ENCODE measurements at places on chromosomes 3 and 15.

GRCh38 chr15:89948796-89949195 is 36.0 kb upstream of the ARPIN start:
- no peak for DNase-seq

DNA sequence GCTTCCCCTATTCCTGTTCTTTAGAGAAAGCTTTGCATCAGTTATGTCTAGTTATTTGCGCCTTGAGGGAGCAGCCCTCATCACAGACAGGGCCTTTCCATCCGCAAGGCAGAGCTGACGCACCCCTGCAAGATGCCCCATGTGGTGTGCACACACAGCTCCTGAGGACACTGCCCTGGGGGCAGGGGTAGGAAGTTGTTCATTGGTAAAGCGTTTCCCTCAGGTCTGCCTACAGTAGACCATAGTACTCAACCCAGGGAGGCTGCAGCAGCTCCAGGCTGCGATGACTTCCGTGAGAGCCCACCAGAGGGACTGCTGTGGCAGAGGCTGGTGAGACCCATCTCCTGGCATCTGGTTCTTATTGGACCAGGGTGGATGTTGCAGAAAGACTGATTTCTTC is 55.1 kb upstream of the PLXNA1 start:
- no peak for DNase-seq

- no peak for DNase-seq
These were observed 74.9 kb upstream of the SKOR1 start for GRCh38 chr15:67750371-67750770.

DNA sequence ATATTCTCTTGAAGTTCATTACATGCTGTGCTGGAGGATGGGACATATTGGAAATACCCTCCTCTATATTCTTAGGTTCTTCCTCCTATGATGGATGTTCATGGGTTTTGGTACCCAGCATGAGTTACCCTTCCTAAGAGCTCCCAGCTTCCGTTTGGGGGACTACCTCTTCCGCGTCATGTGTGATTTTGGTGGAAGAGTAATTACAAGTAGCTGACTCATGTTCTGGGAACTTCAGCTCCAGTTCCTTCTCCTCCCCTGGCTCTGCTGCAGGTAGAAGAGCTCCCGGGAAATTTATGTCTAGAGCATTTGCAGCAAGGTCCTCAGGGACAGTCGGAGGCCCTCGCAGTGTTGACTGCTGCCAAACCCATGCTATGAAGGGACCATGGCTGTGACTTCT is 208.8 kb upstream of the IL12A start:
- DNase-seq, result no peak

DNA sequence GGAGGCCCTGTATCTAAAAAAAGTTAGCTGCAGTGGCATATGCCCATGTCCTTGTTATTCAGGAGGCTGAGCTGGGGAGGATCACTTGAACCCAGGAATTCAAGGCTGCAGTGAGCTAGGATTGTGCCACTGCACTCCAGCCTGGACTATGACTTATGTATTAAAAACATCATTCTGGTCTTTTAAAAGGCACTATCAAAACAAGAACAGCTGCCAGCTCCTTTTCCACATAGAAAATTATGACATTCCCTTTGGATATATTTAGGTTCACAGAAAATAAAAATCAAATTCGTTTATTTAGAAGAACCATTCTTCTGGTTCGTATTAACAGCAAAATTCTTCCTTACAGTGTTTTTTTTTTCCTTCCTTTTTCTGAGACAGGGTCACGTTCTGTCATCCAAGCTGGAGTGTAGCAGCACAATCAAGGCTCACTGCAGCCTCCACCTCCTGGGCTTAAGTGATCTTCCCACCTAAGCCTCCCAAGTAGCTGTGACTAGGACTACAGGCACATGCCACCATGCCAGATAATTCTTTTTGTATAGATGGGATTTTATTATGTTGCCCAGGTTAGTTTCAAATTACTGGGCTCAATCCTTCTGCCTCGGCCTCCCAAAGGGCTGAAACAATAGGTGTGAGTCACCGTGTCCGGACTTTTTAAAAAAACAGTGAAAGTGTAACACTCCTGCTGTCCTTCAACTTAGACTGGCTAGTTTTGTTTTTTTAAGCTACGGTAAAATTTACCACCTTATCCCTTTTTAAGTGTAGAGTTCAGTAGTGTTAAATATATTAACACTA is 13.9 kb downstream of the ICE2 start:
- DNase-seq, result no peak

GRCh38 chr3:169058681-169059080 is 604.8 kb downstream of the MECOM start:
- no peak for DNase-seq

- DNase-seq, result no peak
These were observed 145.1 kb downstream of the VGLL4 start for GRCh38 chr3:11498646-11499045.

Data from mesenteric fat pad (tissue), 1 donor.